ENCODE measurements at places on chromosomes 7 and 10. TPM values are rescaled to one million over a fixed set of nuclear protein-coding genes. Genes with fewer than 3 reads are reported as not detected.
A peak's percentile ranks its signal among the peaks of the same experiment; 100 is the strongest.

DNA sequence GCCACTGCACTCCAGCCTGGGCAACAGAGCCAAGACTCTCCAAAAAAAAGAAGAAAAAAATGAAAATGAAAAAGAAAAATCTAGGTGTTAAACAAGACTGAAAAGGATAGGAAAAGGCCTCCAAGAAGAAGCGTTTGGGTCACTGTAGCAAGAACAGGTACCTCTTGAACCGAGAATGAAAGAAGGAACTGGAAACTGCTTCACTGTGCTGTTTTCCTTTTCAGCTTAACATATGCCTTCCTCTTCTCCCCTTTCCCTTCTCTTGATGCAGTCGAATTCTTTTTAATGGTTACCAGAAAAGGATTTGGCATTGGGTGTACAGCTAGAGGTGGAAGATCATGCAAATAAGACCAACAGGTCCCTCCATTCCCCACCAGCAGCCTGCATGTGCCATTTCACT is 28.1 kb downstream of the LRRC4 start:
- DNase-seq = no peak

DNA sequence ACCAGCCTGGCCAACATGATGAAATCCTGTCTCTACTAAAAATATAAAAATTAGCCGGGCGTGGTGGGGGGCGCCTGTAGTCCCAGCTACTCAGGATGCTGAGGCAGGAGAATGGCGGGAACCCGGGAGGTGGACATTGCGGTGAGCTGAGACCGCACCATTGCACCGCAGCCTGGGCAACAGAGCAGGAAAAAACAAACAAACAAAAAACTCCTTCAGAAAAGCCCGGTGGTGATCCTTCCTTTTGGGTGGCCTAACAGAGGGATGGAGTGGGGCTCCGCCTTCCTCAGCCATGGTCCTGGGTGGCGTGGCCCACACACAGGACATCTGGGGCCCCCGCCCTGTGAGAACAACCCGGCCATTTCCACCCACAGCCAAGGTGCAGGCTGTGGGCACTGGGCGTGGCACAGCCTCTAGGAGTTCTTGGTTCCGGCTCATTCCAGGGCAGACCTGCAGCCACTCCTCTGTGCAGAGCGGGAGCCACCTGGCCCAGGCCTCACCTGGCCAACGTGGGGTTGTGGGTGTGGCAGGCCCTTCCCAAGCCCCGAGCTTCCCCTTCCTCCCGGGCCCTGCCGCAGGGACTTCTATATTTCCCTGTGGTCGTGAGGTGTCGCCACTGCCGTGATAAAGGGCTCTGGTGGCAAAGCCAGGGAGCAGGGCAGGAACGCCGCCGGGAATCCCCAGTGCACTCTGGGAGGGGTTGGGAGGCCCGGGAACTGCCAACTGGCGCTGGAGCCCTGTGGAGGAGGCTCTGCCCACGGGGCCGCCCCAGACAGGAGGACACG is 37.6 kb downstream of the GET4 start:
- DNase-seq = no peak

DNA sequence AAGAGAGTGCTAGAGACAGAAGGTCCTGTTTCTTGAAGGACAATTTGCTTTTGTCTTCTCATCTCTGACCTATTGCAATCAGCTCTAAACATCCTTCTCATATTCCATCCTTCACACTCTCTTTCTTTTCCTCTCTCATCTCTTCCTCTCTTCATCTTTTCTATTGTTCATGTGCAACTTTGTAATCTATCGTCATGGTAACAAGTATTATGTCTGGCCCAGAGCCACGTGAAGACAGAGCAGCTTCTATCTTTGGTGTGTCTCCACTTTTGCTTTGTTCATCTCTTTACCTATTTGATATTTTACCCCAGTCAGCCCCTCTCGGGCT is 104.9 kb upstream of the ABCB5 start:
- DNase-seq = no peak

STARD3NL gene
- total RNA-seq = 97.1 TPM

- DNase-seq = peak; percentile 52
Measured at GRCh38 chr10:7797582-7797981, 9.6 kb downstream of the ATP5F1C start.

GRCh38 chr10:59905066-59905730 is 1.2 kb downstream of the CCDC6 start:
- no peak for DNase-seq

- DNase-seq = no peak
Measured at GRCh38 chr7:80918399-80918798, 452 bp downstream of the SEMA3C start.

FGF8 gene
- total RNA-seq = not detected

SPDYE2B gene
- total RNA-seq = not detected

- DNase-seq = no peak
Measured at GRCh38 chr10:114515298-114515914, 111.1 kb upstream of the AFAP1L2 start.

DNA sequence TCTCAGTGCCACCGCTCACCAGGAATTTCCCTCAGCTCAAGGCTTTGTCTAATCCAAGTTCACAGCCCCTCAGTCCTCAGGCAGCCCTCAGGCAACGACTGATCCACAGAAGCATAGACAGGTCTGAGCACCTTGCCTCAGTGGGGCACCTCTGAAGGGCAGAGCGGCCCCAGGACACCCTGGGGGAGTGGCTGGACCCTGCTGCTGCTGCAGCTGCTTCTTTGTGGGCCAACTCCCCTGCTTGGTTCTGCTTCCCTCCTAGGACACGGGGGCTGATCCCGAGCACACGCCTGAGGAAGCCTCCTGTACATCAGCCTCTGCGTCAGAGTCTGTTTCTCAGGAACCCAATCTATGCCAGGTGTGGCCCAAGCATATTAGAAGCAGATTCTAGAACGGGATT is 16.2 kb downstream of the CUZD1 start:
- DNase-seq = no peak

DNA sequence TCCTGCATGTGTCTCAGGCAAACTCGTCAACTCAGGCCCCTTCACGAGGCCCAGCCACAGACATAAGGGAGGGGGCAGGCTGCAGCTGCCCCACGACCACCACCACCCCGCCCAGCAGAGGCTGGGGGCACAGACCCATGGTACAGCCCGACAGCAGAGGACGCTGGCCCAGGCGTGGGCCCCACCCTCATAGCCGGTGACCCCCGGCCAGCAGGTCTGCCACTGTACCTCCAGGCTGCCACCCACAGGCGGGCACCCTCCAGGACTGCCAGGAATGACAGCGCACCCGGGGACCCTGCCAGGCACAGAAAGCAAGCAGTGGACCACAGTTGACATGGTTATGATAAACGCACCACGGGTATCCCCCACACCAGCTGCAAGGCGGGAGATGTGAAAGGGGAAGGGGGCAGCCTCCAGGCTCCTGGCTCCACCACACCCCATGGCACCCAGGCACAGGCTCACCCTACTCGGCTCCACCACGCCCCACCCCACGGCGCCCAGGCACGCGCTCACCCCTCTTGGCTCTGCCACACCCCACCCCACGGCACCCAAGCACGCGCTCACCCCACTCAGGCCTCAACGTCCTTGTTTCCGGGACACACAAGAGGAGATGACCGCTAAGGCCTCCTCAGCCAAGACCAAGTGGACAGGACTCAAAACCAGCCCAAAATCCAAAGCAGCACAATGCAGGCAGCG is 135.9 kb downstream of the MAD1L1 start:
- no peak for DNase-seq

GRCh38 chr10:4399556-4399955 is 426.5 kb upstream of the AKR1E2 start:
- DNase-seq = no peak

GRCh38 chr10:30781670-30782121 is 152.1 kb upstream of the LYZL2 start:
- no peak for DNase-seq

OPN1SW gene
- total RNA-seq = not detected
